ENCODE measurements at places on chromosomes 5 and 9. TPM values are rescaled to one million over a fixed set of nuclear protein-coding genes. Genes with fewer than 3 reads are reported as not detected.
A peak's percentile ranks its signal among the peaks of the same experiment; 100 is the strongest.

IL5 gene
- 0.51 TPM for polyA plus RNA-seq

DPP7 gene
- 14.5 TPM for polyA plus RNA-seq

PLPP1 gene
- 79.4 TPM for polyA plus RNA-seq

CDX1 gene
- 0.76 TPM for polyA plus RNA-seq

PPP3R2 gene
- polyA plus RNA-seq, result 0.04 TPM

SUSD1 gene
- polyA plus RNA-seq, result 34.3 TPM

- no peak for DNase-seq
These were observed 1.7 kb upstream of the GNG10 start for GRCh38 chr9:111659691-111660090.

DNA sequence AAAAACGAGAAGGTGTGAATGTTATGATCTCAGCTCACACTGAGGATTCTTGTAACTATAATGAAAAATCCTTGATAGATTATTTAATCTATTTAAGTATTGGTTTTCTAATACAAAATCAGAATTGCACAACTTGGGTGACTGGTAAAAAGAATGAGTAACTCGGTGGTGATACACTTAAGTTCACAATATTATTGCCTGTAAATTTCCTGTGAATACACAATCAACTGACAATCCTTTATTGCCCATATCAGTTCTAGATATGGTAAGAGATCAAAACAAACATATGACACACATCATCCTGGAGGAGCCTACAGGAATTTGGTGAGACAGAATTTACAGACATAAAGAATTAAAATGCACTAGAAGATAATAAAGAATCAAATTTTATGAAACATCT lies 14.1 kb upstream of the LURAP1L start:
- DNase-seq, result no peak

DNA sequence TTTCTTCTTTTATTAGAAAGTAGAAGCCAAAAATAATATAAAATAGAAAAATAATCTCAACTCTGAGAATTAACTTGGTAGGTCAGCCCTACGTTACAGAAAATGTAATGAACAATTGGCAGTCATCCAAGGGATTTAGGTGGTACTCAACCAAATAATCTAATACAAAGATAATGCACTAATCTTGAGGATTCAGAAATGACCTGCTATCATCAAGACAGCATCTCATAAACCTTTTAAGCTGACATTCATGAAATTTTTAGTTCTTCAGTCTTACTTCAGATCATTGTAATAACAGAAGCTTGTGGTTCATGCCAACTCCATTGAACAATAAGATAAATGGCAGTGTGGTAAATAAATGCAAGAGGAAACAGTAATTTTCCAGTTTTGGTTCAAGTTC lies 1058.0 kb downstream of the MAT2B start:
- no peak for DNase-seq

GRCh38 chr5:137306903-137307302 lies 192.2 kb downstream of the SPOCK1 start:
- DNase-seq, result no peak

GRCh38 chr9:34983209-34983608 lies 6.3 kb upstream of the DNAJB5 start:
- DNase-seq, result no peak

DNA sequence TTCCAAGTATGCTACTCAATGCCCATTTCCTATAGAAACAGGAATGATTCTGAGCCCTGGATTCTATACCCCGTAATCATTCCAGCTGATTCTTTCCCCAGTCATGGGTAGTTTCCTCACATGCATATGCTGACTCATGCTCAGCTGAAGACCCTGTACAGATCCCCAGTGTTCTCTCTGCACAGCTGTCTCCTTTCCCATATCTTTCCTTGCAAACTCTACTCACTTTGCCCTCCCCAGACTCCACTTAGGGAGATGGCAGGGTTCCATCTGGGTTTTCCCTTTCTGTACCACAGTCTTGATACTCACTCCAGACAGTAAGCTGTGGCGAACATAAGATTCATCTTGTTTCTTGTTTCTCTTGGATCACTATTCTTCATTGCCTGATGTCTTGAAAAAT lies 357.6 kb downstream of the RAB3C start:
- DNase-seq, result no peak

DNA sequence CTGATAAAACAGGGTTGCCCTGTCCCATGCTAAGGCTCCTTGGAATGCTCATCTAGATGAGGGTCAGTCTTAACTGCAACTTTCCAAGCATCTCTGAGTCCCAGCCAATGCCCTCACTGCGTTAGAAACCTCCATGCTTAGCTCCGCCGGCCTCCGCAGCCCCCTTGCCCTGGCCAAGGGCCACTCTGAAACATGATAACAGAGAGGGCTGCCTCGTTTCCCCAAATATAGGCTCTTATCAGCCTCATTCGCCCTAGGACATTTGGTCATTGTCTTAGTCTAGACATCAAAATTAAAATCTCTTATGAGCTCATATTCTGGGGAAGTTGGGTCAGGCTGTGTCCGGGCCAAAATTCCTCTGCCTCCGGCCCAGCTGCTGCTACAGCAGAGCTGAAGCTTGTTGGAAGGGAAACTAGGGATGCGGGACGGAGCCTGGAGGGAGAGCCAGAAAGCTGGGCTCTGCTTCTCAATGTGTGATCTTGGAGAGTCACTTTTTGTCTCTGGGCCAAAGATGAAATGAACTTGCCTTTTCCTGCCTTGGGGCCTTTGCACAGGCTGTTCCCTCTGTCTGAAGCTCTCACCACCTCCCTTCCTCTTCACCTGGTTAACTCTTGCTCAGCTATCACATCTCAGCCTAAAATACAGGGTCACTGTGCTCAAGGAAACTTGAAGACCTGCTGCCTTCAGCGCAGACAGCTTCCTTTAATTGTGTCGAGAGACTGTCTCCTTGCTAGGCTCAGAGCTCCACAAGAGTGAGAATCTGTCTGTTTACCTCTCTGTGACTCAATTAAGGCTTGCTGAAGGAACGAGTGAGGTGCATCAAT lies 191.3 kb downstream of the RGS3 start:
- DNase-seq, result no peak

DNA sequence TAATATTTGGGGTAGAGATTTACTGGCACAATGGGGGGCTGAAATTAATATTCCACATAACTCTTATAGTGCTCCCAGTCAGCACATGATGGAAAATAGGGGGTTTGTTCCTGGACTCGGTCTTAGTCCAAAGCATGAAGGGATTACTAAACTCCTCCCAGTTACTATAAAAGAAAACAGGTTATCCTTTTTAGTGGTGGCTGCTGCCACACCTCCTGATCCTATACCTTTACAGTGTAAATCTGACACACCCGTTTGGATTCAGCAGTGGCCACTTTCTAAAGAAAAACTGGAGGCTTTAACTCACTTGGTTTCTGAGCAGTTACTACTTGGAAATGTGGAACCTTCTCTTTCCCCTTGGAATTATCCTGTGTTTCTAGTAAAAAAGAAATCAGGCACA lies 572.9 kb upstream of the PTGER4 start:
- no peak for DNase-seq

- no peak for DNase-seq
These were observed 2.9 kb upstream of the TGFBI start for GRCh38 chr5:136025900-136026299.

- DNase-seq, result no peak
These were observed 577.7 kb downstream of the KIF4B start for GRCh38 chr5:155591273-155591672.

- DNase-seq, result no peak
These were observed 13.5 kb downstream of the ZFP37 start for GRCh38 chr9:113042884-113043657.

- DNase-seq, result no peak
These were observed 12.8 kb downstream of the AFAP1L1 start for GRCh38 chr5:149284501-149284900.

DNA sequence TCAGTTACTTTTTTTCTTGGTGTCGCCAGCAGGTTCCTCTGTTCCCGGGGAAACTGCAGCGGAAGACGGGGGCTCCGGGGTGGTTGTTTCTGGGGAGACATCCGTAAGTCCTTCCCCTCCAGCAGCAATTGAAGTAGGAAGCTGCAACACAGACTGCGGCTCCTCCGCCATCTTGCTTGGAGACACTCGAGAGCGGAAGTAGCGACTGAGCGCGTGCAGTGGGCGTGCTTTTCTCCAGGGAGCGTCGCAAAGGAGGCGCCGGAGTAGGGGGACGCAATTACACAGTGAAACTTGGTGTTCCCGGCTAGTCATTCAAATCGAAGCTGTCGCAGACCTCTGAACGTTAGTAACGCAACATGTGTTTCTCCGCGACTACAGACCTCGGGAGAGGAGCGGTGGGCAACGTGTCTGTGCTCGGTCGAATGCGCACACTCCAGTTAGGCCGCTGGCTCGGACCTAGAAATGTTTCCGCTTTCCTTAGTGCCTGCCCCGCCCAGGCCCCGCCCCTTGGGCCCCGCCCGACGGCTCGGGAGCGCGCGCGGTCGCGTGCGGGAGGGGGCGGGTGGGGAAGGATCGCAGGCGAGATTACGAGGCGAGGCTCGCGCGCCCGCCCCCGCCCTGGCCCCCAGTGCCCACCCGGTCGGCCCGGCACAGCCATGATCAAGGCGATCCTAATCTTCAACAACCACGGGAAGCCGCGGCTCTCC lies at the start of the genes AP3S1 and ATG12:
TSS of gene AP3S1 (plus strand) at position 554 of the 707 bp plus-strand sequence. CDS start at position 657, 103 bp downstream.
TSS of gene ATG12 (minus strand) at position 184 of the 707 bp plus-strand sequence. CDS start at position 171, 13 bp downstream.
- DNase-seq, result peak; percentile 94

DNA sequence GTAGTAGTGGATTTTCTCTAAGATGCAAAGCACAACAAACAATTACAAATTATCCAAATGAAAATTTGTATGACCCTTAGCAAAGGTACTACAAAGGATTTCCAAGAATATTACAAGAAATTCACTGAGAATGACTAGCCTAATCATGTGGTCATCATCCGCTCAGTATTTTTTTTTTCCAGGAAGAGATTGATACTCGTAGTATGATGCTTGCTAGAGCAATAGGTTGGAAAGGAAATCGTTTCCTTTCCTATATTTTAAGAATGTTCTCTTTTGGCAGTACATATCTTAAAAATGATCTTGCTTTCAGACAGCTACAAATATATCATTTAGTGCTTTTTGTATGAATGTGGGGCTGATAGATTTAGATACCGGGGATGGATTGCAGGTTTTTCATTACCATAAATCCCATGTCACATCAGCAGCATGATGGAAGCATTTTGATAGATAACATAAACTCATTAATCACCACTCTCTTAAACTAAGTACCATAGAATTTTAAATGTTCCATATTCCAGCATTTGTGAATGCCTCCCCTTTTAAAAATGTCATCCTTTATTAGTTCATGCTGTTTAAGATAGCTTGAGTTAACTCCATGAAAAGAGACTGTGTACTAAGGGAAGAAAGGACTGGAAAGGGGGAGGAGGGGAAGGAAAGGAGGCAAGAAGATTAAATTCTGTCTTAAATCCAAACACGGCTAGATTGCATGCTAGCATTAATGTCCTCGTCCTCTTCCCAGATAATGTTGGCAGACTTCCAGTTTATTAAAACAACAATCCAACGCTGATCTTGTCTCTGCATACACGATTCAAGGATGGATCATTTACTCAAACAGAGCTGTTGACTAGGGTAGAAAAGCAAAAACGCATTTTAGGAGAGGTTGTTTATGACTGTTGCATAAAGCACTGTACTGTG lies 311.7 kb upstream of the ZNF608 start:
- no peak for DNase-seq

- DNase-seq, result no peak
These were observed 118.6 kb downstream of the KDM4C start for GRCh38 chr9:6876195-6876894.
